ENCODE measurements at places on chromosomes 1 and 21. TPM values are rescaled to one million over a fixed set of nuclear protein-coding genes. Genes with fewer than 3 reads are reported as not detected.

- no peak for DNase-seq
Observed at GRCh38 chr1:243428084-243428483, 172.2 kb downstream of the SDCCAG8 start.

DNA sequence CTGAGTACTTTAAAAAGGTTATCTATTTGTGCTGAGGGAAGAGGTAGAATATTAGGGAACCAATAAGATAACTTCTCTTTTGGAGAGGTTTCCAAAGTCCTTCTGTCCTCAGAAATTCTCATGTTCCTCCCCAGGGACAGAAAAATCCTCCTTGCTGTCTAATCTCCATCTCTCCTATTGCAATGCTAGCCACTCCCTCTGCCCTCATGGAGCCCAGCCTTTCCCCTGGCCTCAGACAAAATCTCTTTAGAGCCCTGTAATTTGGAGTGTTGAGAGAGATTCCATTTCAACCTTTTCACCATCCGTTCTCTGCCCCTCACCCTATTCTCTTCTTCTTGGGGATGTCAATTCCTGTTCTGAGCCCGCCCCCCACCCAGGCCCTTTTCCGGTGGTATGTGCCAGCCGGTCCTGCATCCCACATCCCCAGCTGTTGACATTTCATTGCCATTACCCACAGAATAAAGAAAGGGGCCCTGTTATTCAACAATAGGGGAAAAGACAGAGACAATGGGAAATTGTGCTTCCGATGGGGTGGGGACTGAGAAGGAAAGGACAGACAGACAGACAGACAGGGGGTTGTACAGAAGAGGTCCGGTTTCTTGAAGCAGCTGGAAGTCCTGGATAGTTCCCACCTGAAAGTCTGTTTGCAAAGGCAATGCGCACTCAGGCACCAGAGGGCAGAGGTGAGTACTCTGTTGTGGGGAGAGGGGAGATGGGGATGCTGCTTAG lies at the start of gene HAPLN2:
Gene HAPLN2, plus strand, starts transcription at position 563 of the 729 bp plus-strand sequence. CDS start 4,076 bp downstream, outside the sequence.
- DNase-seq: no peak

DNA sequence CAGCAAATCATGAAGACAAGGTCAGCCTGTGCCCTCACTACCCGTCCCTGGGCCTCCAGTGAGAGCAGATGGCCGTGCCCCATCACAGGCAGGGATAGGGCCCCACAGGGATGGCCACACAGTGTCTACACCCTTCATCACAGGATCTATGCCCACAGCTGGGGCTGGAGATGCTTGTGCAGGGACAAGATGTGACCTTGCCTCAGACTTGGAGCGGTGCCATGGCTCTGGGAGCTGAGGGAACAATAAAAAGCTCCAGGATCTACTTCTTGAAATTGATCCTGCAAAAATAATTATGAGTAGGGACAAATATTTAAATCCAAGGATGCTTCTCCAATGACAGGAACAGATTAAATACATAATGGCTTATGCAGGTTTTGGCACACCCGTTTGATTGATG lies 25.4 kb upstream of the TCEA3 start:
- no peak for DNase-seq

DNA sequence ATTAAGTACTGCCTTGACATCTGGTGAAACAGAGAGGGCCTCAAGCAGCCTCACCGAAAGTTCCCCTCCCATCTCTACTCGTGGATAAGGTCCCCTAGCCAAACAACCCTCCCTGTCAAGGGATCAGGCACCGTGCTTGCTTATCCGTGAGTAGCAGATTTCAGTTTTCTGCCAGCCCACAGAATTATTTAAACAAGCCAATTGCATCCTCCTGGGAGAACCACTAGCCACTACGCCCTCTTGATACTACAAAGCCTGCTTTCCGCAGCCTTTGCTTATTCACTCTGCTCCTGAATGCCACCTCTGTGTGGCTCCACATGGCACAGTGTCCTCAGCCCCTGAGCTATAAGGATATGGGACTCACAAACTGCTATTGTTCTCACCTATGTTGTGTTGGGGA lies 5.9 kb upstream of the TFF2 start:
- no peak for DNase-seq

The ARHGAP30 gene
- 4.0 TPM for total RNA-seq

- peak; percentile 61 for DNase-seq
Observed at GRCh38 chr1:151352021-151352718, 5.1 kb upstream of the RFX5 start.

The C8A gene
- total RNA-seq: not detected

DNA sequence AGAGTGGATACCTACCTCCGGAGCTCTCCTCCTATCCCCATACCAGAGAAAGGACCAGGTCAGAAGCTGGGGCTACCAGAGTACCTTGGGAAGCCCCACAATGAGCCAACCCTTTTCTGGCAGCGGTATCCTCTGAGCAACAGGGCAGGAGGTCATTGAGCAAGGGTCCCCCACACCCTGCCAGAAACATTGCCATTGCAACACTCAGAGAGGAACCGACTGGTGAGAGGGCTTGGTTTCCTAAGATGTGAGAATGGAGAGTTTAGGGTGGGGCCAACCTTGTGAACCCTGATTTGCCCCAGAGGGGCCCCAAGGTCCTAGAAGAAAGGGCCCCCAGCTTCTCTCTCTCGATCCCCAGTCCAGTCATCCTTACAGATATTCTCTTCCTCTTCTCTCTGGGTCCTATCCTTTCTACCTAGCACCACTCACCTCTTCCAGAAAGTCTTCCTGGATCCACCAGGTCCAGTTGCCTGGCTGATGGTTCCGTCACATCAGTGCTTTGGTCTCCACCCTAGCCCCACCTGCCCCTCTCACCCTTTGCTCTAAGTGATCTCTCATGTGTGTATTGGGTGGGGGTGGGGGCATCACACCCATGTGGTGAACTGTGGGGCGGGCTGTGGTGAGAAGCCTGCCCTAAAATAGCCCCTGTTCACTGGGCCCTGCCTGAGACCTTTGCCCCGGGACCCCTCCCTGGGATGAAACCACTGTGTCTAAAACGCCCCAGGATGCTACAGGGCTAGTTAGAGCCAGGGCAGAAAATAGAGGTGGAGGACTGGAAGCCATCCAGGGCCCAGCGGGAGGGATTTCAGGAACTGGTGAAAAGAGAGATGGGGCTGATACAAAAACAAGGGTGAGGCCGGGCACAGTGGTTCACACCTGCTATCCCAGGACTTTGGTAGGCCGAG lies 8.7 kb downstream of the FGR start:
- DNase-seq: no peak

DNA sequence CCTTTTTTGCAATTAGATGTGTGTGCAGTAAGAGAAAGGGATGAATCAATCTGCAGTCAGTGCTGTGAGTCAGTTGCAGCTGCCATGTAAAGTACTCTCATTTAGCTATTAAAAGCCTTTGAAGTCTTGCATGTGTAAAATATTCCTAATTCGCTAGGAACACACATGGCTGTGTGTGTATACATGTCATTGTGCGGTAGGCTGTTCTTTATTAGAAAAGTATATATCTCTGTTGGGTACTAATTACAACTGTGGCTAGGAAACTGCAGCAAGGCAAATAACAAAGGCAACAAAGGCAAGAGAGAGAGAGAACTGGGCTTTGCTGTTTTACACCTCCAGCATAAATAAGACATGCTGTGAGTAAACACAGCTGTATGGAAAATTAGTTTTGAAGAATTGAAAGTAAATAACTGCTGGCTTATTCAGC lies 41.7 kb downstream of the EPB41 start:
- peak; percentile 40 for DNase-seq

- peak; percentile 71 for DNase-seq
Observed at GRCh38 chr1:226181996-226182714, 4.4 kb downstream of the ACBD3 start.

The SPATA46 gene
- not detected for total RNA-seq

- no peak for DNase-seq
Observed at GRCh38 chr1:109817881-109818270, 54.2 kb upstream of the EPS8L3 start.

DNA sequence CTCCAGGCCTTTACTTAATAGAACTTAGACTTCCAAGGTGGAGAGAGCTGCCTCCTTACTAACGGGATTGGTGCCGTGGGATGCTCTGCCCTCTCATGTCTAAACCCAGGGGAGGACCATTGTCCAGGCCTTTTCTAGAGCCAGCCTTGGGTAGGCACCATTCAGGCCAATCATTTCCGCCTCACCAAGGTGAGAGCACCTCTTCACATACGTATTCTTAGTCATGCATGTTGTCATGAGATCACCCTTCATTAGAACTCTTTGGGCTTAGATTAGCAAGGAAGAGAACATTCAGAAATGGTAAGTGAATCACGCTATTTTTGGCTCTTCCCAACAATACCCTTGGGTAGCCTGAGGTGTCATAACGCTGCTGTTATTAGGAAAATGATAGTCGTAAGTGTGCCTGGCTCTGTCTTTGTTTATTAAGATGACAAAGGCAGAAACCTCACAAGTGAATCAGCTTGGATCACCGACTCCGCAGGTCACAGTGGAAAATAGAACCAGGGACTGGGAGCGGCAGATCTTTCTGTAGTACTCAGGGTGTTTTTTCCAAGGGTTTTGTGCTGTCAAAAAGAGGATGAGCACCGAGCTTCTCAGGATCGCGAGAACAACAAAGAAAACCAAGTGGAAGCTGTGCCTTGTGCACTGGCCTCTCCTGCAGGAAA lies 55.0 kb downstream of the HUNK start:
- DNase-seq: no peak

DNA sequence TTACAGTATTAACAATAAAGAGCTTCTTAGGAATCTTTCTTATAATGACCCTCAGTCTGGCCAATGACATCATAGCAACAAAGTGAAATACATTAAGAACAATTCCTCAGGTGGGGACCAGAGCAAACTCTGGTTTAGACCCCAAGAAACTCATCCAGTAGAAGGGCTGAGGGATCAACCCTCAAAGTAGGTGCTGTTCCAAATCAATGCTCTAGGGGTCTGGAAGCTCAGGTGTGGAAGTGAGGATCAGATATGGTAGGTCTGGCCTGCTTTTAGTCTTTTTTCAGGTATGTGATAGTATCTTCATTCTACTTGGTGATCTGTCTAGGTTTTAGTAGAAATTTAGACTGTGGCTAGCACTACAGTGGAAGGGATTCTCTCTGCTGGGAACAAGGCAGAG lies 291.7 kb downstream of the PDE4B start:
- DNase-seq: no peak

DNA sequence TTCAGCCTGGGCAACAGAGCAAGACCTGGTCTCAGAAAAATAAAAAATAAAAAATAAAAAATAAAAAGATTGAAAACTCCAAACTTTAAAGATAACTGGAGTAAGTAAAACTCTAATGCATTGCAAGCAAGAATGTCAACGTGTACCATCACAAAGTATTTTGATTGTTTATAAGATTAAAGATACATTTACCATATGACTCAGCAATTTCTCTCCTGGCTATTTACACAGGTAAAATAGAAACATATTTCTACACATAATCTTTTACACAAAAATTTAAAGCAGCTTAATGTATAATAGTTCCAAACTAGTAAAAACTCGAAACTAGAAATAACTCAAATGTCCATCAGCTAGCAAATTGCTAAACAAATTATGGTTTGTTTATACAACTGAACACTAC lies 456.1 kb upstream of the RGS18 start:
- no peak for DNase-seq

DNA sequence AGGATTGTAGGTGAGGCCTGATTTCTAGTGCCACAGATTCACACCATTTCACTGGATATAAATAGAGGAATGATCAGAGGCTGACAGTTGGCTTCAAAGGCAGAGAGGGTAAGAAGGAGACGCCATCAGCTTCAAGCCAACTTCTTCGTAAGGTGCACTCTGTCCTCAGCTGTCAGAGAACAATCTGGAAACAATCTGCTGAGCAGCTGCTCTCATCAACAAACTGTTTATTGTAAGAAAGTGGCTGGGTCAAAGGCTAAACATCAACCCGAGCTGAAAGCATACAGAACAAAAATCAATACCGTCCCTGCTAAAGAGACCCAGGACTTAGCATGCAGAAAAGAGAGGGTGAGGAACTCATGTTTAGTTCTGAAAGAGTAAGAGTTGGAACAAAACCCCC lies 48.2 kb downstream of the HLCS start:
- no peak for DNase-seq

DNA sequence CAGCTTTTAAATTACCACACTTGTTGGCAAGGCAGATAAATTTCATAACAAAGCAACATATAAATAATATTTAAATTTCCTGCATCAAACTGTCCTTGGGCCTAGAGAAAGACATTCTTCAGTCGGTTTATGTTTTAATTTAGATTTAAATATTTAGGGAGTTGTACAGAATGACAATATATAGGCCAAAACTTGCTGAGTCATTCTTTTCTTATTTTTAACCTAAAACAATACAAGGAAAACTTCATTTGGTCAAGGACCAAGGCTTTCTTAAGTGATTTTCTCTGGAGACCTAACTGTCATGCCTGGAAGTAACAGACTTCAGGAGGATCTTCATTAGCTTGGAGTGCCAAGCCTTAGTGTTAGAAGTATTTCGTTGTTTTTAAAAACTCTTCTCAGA lies 5.6 kb downstream of the MAP10 start:
- no peak for DNase-seq

DNA sequence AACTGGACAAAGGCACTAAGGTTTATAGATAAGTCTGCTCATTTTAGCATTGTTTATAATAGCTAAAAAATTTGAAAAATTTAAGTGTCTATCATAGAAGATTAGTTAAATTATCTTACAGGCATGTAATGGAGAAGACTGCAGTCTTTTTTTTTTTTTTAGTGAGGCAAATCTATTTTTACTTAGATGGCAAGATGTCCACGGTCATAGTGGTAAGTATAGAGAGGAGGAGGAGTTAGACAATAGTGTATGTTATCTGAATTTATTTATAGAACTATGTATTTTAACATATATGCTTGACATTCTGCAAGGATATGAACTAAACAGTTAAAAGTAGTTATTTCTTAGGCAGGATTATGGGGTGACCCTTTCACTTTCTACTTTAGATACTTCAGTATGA lies 149.0 kb downstream of the SYT2 start:
- DNase-seq: no peak

All from HT1080 (cell line).